ENCODE measurements at places on chromosomes 7 and 10. TPM values are rescaled to one million over a fixed set of nuclear protein-coding genes. Genes with fewer than 3 reads are reported as not detected.

MPLKIP gene
- total RNA-seq: 8.3 TPM

HGF gene
- 2.5 TPM for total RNA-seq

STEAP1 gene
- 1.2 TPM for total RNA-seq

TAS2R4 gene
- 4.4 TPM for total RNA-seq

TMEM130 gene
- 22.6 TPM for total RNA-seq

CTBP2 gene
- total RNA-seq: 44.1 TPM

LRMDA gene
- total RNA-seq: 5.8 TPM

CNNM1 gene
- 6.5 TPM for total RNA-seq

PLPP4 gene
- total RNA-seq: 29.1 TPM

AZGP1 gene
- not detected for total RNA-seq

CALHM1 gene
- total RNA-seq: 0.23 TPM

ECD gene
- total RNA-seq: 31.1 TPM

PRTFDC1 gene
- total RNA-seq: 31.8 TPM

FAM25G gene
- not detected for total RNA-seq

Data from diencephalon (tissue), 1 donor.